ENCODE measurements at places on chromosomes 6 and 20.

- DNase-seq, result no peak
Measured at GRCh38 chr6:86217906-86218305, 575.2 kb upstream of the SYNCRIP start.

- DNase-seq, result no peak
Measured at GRCh38 chr6:7381092-7381491, 8.4 kb downstream of the CAGE1 start.

DNA sequence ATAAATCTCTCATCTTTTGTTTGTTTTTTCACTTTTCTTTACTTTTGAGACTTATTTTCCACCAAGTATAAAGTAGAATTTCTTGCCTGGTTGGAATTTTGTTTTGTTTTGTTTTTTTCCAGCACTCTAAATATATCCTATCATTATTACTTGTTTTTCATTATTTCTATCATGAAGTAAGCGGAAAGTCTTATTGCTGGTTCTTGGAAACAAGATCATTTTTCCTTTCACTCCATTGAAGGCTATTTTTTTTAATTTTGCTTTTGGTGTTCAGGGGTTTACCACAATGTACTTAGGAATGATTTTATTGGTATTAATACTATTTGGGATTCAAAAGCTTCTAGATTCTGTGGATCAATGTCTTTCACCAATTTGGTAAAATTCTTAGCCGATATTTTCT lies 190.1 kb downstream of the LAMA2 start:
- DNase-seq, result no peak

GRCh38 chr6:43931201-43931600 lies 161.2 kb downstream of the VEGFA start:
- no peak for DNase-seq

- no peak for DNase-seq
Measured at GRCh38 chr20:37994512-37994911, 38.7 kb downstream of the TTI1 start.

GRCh38 chr6:169292338-169293124 lies 38.9 kb upstream of the THBS2 start:
- no peak for DNase-seq

- DNase-seq, result no peak
Measured at GRCh38 chr6:1513215-1513780, 96.4 kb upstream of the FOXC1 start.

GRCh38 chr6:13508711-13509705 lies 21.6 kb upstream of the GFOD1 start:
- no peak for DNase-seq

DNA sequence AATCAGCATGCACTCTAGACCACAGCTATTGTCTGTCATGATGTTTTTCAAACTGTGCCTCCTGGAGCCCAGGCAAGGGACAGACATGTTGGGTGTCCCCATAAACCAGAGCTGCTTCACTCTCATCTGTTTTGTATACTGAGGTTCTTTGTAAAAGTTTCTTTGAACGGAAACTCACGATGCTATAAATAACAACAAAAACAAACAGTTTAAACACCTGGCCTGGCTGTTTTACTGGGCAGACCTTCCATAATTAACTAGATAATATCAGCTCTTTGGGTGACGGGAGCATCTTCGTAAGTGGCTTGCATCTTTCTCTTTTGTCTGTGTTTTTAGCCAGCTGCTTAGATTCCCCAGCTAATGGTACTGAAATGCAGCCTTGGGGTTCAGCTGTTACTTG lies 190.3 kb downstream of the ZDHHC14 start:
- peak; percentile 38 for DNase-seq

GRCh38 chr20:63309261-63310071 lies 16.5 kb downstream of the COL20A1 start:
- peak; percentile 69 for DNase-seq

- no peak for DNase-seq
Measured at GRCh38 chr6:148955441-148955840, 208.6 kb downstream of the UST start.

GRCh38 chr6:13526727-13527670 lies 39.6 kb upstream of the GFOD1 start:
- peak; percentile 59 for DNase-seq

DNA sequence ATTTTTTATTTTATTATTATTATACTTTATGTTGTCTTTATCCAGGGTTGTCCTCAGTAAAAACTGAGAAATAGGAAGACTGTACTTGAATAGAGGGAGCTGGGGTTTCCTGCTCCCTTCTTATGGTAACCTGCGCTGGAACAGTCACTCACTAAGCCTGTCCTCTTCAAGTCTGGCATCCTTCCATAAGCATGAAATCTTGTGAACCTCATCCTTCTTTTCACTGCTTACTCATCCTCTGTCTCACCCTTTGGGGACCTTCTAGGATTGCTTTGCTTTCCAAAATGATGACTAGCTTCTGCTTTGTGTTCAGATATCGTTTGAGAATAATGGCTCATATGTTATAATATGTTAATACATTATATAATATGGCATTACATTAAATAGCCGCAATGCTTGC lies 90.6 kb downstream of the C6orf118 start:
- no peak for DNase-seq

DNA sequence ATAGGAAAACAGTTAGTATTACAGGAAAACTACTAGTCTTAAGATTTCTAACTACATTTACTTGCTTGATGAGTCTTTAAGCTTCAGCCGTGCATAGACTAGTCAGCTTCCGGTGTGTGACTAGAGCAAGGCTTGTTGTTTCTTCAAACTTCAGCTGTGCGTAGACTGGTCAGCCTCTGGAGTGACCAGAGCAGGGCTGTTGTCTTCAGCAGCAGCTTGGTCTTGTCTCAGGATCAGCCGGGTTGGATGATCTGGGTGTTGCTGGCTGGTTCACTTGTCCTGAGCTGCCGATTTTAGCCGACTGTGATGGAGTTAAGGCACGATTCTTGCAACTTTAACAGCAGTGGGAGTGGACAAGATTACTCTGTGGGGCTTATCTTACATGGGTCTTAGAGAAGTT lies 44.7 kb downstream of the HLA-C start:
- no peak for DNase-seq

GRCh38 chr6:138196122-138196738 lies 22.1 kb downstream of the PBOV1 start:
- no peak for DNase-seq

DNA sequence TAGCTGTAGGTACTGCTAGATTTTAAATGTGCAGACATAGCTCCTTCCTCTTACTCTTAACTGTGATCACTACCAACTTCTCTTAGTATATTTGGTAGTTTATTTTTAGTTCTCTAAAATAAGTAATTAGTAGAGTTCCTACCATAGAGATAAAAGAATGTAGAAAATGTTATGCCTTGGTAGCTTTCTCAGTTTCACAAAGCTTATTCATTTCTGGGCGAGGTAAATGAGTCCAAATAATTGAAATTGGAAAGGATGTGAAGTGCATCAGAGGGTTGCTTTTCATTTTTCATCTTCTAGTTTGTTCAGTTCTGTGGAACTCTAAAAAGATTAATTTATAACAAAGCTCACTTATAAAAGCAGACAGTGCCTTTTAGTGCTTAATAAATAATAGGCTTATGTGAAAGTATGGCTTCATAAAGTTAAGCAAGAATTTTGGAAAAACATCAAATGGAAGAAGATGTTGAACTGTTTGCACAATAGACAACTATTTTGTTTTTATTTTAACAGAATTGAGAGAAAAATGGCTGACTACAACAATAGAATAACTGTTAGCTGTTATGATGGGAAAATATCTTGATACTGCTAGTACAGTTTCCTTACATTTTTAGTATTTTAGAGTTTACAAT lies 303.7 kb downstream of the UTRN start:
- no peak for DNase-seq

DNA sequence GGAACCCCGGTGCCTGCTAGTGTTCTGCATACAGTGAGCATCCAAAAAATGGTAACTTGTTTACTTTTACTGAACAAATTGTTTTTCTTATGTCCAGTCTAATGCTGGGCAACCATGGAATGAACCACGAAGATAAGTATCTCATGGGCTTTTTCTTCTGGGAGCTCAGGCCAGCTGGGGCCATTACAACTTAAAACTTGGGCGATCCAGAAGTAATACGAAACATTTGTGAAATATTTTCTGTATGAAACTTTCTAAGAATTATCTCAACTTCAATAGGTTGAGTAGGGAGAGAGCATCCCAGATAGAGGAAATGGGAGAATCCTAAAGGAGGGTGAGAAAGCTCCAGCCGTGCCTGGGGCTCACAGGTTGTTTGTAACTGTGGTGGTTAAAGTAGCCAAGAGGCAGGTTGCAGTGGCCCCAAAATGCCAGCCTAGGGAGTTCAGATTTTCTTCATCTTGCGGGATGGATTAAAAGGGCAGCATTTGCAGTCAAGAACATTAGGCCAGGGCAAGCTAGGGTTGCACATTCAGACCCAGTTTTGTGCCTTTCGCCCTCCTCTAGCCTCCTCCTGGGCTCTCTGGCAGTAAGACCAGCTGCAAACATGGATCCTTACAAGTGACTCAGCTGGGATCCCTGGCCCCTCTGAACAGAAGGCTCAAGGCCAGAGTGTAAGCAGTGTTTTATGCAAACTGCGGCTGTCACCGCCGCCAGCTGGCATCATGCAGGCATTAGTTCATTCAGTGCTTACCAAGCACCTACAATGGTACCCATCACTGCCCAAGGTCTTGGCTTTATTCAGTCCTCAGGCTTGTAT lies 41.5 kb downstream of the ELMO2 start:
- no peak for DNase-seq

DNA sequence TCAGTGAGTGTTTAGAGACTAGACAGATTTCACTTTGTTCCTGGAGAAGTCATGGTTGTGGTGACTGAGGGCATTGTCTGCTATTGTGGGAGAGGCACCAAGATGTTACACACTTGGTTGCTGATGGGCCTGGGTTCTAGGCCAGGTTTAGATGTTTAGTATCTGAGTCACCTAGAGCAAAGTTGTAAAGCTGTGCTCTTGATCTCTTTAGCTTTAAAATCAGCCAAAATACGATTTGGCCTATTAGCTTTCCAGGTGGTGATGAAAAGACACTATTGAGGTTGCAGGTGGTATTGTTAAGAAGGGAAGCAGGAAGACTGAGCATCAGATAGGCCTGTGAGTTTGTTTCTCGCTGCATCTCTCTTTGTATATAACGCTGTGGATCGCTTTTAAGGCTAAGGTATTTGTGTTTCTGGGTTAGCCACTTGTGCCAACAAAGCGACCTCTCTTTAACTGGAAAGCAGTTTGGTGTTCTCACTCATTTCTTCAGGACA lies 48.6 kb downstream of the FOXO3 start:
- DNase-seq, result no peak

GRCh38 chr20:33576432-33577125 lies 85.5 kb upstream of the C20orf144 start:
- no peak for DNase-seq

DNA sequence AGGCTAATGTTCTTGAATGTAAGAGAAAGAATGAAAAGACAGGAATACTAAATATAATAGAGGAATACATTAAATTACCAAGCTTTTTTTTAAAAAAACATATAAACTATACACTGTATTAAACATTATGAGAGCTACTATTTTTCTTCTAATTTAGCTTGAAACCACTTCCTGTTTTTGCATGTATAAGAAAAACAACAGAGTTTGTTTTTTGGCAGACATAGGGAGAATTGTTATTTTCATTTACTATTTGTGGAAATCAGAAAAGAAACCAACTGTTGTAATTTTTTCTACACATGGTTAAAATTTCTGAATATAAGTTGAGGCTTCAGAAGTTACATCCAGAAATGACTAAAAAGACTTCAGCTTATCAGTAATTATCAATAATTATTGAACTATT lies 991.8 kb upstream of the GJE1 start:
- DNase-seq, result no peak

- no peak for DNase-seq
Measured at GRCh38 chr6:14540810-14541540, 423.4 kb downstream of the CD83 start.

DNA sequence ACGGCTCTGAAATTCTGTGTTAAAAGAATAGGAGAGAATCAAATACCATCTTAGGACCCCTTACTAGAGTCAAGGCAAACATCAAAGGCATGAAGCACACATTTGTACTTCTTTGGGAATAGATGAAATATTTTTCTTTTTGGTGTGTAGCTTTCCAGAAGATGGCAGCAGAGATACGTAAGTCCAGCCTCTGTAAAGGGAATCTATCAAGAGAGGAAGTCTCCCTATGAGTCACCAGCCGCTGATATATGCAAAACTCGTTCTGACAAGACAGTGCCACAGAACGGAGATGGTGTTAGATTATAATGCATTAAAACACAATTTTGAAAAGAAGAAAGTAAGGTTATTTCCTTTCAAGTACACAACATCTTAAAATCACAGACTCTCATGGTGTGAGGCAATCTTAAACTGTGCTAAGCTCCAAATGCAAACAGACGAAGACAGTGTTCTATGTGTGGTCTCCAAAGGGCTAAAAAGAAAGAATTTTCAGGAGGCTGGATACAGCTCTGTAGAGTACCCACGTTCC lies 120.0 kb upstream of the AGPAT4 start:
- no peak for DNase-seq

DNA sequence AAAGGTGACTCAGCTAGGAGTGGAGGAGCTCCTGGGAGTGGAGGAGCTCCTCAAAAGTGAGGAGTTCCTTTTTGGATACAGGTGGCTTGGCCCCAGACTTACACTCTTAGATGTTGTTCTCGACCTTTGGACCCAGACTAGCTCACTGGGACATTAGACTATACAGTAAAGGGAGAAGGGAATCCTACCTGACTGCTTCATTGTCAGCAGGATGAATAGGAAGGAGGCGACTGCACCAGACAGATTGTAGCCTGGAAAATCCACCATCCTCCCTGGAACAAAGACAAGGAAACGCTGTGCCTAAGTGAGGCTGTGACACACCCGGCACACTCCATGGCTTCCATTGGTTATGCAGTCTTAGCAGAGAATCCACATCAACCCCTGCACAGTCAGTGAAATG lies at the start of gene BTNL2:
TSS of gene BTNL2 (minus strand) at position 325 of the 400 bp plus-strand sequence. CDS start at position 267, 58 bp downstream.
- no peak for DNase-seq

- no peak for DNase-seq
Measured at GRCh38 chr20:33645072-33645358, 17.1 kb upstream of the C20orf144 start.

DNA sequence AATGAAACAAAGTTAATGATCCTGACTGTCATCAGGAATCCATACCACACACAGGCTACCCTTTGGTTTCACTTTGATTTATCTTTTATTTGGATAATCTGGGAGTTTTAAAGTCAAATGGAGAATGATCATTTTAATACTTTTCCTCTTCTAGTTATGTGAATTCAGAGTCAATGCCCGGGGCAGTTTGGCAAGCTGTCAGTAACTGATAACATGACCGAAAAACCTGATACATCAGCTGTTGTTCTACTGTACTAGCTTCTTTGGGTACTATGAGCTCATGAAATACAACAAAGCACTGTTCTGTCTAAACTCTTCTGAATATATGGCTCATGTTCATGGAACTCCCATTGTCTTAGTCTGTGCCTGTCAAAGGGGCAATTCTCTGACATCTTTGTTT lies 30.2 kb downstream of the KLHL31 start:
- no peak for DNase-seq

DNA sequence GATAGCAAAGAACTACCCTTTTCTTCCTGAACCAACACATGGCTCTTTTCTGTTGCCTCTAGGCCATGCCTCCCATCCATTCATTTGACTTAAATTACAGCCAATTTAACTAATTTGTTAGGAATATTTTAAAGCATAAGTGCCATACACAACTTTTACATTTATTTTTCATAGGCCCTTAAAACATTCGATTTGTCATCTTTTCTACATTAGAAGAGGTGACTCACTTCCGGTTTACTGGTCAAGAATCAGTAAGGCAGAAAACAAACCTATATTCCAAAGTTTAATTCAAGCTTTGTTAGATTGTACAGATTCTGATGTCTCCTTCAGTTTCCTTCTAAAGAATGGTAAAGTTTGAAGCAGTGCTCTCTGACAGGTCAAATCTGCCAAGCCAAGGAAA lies 344.3 kb downstream of the SAMD5 start:
- no peak for DNase-seq

GRCh38 chr6:78231002-78231401 lies 578.2 kb downstream of the MEI4 start:
- DNase-seq, result no peak

GRCh38 chr6:34391786-34392496 lies 528 bp downstream of the NUDT3 start:
- DNase-seq, result peak; percentile 84
